ENCODE measurements at places on chromosomes 1 and 21. TPM values are rescaled to one million over a fixed set of nuclear protein-coding genes. Genes with fewer than 3 reads are reported as not detected.

The GSTM5 gene
- total RNA-seq: 2.4 TPM

The SLAMF9 gene
- total RNA-seq: not detected

The DMBX1 gene
- not detected for total RNA-seq

The LIN9 gene
- 19.5 TPM for total RNA-seq

The FAAH gene
- 2.8 TPM for total RNA-seq
